Daoy (cell line): ENCODE measurements at places on chromosomes 4 and X. TPM values are rescaled to one million over a fixed set of nuclear protein-coding genes. Genes with fewer than 3 reads are reported as not detected.

CCNA2 gene
- 124 and 154 TPM in 2 replicates for total RNA-seq

SH2D1A gene
- not detected in 2 replicates for total RNA-seq

GPC3 gene
- total RNA-seq: 0.18 and 0.34 TPM in 2 replicates

USP11 gene
- total RNA-seq: 41.3 and 49.2 TPM in 2 replicates

FAM114A1 gene
- total RNA-seq: 35.6 and 37.1 TPM in 2 replicates
